Uterine smooth muscle cell (primary cell): ENCODE measurements at places on chromosomes 16 and 17. TPM values are rescaled to one million over a fixed set of nuclear protein-coding genes. Genes with fewer than 3 reads are reported as not detected.

The TNFSF13 gene
- 0.44 and 0.75 TPM in 2 replicates for total RNA-seq

The EME1 gene
- total RNA-seq = 3.9 and 18.0 TPM in 2 replicates

The KRT25 gene
- not detected in 2 replicates for total RNA-seq

The OR1F1 gene
- not detected in 2 replicates for total RNA-seq

The ATPAF2 gene
- total RNA-seq = 13.6 and 18.1 TPM in 2 replicates

The PAFAH1B1 gene
- 103 and 130 TPM in 2 replicates for total RNA-seq

The C16orf54 gene
- total RNA-seq = not detected in 2 replicates

The SP2 gene
- total RNA-seq = 0.37 and 0.66 TPM in 2 replicates

The ODAD4 gene
- total RNA-seq = 0.50 and 1.3 TPM in 2 replicates

The PRR35 gene
- 0.11 TPM in 1 of 2 replicates, not detected in the other for total RNA-seq

The UMOD gene
- total RNA-seq = not detected in 2 replicates

The RMI2 gene
- total RNA-seq = 6.1 and 19.4 TPM in 2 replicates

The GRAP gene
- under 0.01 and 0.11 TPM in 2 replicates for total RNA-seq

The C16orf78 gene
- not detected in 2 replicates for total RNA-seq

The NHLRC4 gene
- total RNA-seq = 1.8 and 2.0 TPM in 2 replicates

The CNTNAP1 gene
- total RNA-seq = 45.2 and 52.4 TPM in 2 replicates

The OR4D1 gene
- not detected in 2 replicates for total RNA-seq

The PDP2 gene
- 17.1 and 17.7 TPM in 2 replicates for total RNA-seq

The SKAP1 gene
- not detected in 2 replicates for total RNA-seq

The COX6A2 gene
- not detected in 2 replicates for total RNA-seq

The MT1E gene
- 109 and 132 TPM in 2 replicates for total RNA-seq

The TMEM238L gene
- not detected in 2 replicates for total RNA-seq
